ENCODE measurements at places on chromosomes 3 and 15.

DNA sequence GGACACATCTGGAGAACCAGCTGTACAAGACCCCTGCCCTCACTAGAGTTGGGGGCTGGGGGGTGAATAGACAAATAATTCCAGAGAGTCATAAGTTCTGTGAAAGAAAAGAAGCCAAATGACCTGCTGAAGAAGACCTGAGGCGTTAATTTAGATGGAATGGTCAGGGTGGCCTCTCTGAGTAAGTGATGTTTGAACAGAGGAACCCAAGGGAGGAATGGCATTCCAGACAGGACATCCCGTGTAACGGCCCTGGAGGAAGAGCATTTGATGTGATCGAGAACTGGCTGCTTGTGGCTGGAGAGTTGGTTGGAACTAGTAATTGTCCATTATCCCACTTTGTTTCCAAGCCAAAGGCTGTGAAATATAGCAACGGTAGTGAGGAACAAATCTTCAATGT lies 1.7 kb downstream of the NR2C2 start:
- DNase-seq = no peak

- DNase-seq = peak; percentile 67
Observed at GRCh38 chr3:33372218-33373081, 67.8 kb downstream of the UBP1 start.

GRCh38 chr3:151410891-151411559 lies 26.5 kb upstream of the P2RY12 start:
- no peak for DNase-seq

DNA sequence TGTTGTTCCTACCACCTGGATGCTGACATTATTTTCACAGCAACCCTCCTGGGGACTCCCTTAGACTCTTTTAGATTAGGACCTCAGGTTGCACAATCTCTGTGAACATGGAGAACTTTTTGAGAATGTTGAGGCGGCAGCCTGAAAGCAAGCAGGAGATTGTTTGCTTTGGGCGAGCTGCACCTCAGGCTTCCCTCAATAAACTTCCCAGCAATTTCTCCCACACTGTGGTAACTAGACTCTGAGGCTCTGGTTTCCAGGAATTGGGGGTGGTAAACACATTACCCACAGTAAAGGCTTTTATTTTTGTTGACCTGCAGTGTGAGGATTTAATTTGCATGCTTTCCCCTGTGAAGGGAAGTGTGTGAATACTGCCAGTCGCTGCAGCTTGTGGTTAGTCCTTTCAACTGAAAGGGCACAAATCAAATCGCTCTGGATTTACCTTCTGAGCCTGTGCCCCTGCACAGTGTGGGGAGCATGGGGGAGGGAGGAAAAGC lies 35.2 kb upstream of the SIAH2 start:
- no peak for DNase-seq

DNA sequence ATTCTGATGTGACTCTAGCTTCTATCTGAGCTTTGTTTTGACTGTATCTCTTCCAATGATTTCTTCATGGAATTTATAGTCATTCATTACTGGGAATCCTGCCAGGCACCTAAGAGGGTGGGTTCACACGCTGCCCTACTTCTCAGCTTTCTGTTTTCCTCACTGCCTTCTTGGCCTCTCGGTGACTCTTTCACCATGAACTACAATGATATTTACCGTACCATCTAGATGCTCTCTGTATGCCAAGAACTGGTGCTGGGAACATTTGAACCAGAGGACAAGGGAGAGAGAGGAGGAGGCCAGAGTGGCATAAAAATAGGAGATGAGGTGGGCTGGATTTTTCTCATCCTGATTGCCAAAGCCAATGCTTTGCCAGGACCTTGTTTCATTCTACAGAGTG lies 280.0 kb upstream of the P2RY1 start:
- DNase-seq = no peak

GRCh38 chr3:64422192-64422591 lies 196.9 kb upstream of the PRICKLE2 start:
- no peak for DNase-seq

DNA sequence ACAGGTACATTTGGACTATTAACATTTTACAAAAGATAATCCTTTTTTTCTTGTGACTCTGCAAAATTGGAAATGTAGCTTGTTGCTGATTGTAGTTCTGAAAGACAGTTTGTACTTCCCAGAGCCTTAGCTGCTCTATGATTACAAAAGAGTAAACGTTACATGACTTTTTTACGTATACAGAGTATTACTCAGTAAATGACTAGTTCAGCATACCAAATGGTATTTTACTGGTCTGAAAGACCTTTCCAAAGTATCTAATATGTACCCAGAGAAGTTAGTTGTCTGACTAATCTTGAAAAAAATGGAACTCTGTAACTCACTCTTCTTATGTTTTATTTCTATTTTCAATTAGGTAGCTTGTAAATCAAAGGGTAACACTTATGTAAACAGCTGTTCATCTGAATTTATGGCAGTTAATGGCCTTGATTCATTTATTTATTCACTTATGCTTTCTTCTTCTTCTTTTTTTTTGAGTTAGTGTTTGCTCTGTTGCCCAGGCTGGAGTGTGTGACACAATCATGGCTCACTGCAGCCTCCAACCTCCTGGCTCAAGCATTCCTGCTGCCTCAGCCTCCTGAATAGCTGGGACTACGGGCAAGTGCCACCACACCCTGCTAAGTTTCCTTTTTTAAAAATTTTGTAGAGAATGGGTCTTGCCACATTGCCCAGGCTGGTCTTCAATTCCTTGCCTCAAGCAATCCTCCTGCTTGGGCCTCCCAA lies 151.7 kb downstream of the C3orf38 start:
- DNase-seq = no peak

DNA sequence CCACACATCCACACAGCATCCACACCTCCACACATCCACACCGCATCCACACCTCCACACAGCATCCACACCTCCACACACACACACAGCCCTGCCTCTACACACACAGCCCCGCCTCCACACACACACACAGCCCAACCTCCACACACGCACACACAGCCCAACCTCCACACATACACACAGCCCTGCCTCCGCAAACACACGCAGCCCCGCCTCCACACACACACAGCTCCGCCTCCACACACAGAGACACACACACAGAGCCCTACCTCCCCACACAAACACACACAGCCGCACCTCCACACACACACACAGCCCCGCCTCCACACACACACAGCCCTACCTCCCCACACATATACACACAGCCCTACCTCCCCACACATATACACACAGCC lies 4.7 kb downstream of the MESP1 start:
- no peak for DNase-seq

DNA sequence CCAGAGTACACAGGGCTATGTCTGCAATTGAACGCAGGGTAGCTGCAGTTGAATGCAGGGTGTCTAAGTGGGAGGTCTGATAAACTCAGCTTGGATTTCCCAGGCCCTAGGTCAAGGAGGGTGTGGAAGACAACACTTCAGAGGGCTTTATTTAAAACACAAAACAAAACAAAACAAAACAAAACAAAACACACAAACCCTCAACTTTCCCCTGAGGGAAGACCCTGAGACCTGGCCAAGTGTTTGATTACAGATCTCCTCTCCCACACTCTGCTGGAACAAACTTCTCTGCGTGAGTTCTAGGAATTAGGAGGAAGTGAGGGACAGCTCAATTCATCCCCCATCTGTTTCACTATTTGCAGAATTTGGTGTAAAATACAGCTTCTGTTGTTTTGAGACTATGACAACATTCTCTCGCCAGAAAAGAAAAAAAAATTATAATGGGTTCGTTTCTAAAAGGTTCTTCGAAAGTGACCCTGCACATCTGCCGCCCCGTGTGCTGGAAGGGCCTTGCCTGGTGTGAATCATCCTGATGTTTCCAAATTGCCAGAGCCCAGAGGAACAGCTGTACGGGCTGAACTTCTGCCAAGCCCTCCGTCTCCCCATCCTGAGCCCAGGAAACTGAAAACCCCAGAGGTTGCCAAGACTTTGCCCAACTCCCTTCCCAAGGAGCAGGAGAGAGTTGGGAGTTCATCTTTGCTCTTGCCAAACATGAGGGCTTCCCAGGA lies 73.3 kb upstream of the RAD18 start:
- no peak for DNase-seq

DNA sequence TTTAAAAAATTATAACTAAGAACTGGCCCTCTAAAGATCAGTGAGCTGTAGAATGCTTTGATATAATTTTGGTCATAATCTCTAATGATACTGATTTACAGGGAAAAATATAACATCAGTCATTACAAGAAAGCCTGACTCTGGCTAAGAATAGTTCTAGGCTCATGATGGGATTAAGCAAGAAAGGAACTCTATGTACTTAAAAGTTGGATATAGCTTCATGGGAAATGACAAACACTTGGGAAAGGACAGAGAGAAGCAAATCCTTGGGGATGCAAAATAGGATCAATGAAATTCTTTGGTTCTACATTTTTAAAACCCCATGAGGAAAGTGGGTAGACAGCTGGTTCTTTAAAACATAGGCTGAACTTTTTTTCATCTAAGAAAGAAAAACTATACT lies 472.7 kb upstream of the NR2F2 start:
- no peak for DNase-seq

GRCh38 chr15:77569729-77570125 lies 63.0 kb downstream of the LINGO1 start:
- DNase-seq = no peak

DNA sequence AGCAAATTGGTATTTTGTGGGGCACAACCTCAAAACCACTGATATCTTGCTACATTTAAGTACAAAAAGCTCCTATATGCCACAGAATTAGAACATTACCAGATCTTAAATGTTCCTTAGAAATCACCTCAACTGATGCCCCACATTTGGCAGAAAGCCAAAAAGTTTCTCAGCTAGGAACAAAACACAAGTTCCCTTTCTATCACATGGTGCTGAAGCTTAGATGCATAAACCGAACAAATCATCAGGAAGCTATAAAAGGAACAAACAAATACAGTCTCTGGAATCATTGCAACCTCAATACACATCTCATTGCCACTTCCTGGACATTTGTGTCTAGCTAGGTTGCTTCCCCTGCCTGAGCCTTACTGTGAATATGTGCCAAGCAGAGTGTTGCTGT lies 492.6 kb downstream of the LPP start:
- DNase-seq = no peak

GRCh38 chr15:77163781-77164384 lies 93.0 kb upstream of the TSPAN3 start:
- DNase-seq = no peak

DNA sequence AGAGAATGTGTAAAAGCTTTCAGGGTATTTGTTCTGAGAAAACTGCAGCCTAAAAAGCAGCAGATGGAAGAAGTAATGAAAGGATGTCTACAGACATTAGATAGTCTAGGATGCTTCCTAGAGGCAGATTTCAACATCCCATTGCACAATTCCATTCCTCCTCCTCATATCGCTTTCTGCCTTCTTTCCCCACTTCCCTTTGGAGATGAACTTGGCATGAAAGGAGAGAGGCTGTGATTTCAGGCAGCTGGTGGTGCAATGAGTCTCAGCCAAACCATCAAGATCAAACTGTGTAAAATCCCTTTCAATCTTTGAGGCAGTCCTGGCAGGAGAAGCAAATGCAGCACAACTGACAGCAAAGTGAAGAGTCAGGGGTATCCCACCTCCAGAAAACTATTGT lies 438.7 kb upstream of the KCNMB2 start:
- no peak for DNase-seq

DNA sequence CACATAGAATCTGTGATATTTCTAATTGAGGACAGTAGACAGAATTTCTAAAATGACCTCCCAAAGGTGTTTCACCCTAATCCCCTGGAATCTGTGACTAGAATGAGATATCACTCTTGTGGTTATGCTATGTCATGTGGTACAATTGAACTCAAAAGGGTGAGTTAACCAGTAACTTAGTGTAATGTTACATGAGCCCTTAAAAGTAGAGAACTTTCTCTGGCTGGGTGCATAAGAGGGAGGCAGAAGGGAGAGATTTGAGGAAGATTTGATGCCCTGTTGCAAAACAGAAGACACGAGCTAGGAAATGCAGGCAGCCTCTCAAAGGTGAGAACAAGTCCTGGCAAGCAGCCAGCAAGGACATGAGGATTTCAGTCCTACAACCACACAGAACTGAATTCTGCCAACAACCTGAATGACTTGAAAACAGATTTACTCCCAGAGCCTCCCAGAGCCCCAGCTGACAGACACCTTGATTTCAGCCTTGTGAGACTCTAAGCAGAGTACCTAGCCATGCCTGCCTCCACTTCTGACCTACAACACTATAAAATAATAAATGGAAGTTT lies 160.3 kb downstream of the MTHFS start:
- no peak for DNase-seq

DNA sequence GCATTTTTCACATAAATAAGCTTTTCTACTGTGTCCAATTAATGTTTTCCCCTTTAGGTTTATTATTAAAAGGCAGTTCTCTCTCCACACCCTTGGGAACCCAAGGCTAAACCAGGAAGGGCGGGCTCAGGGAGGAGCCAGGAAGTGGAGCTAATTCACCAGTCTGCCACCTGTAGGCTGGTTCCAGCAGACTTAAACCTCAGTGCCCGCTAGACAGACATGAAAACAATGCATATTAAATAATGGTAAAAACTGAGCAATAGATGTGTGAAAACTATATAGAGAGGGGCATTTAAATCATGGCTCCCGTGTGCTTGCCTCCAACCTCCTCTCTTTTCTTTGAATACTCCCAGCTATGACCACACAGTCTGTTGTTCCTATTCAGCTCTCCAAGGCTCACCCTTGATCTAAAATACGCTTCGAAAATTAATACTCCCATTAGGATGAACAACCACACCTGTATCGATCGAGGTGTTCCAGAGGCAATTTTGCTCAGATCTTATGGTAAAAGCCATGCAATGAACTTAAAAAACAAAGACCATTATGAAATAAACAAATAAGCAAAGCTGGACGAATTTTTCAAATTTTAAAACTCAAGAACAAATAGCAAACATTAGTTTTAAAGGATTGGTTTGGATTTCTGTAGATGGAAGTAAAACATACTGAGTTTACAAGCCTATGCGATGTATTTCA lies 253.3 kb downstream of the TJP1 start:
- no peak for DNase-seq

DNA sequence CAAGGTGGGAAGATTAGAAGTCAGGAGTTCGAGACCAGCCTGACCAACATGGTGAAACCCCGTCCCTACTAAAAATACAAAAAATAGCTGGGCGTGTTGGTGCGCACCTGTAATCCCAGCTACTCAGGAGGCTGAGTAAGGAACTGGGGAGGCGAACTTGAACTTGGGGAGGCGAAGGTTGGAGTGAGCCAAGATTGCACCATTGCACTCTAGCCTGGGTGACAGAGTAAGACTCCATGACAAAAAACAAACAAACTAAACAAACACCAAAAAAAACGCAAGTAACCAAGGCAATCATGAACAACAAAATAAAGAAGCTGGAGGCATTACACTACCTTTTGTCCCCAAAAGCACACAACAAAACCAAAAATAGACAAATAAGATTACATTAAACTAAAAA lies 547.3 kb upstream of the GBE1 start:
- DNase-seq = no peak

- DNase-seq = no peak
Observed at GRCh38 chr3:95738045-95738444, 1076.3 kb upstream of the EPHA6 start.

DNA sequence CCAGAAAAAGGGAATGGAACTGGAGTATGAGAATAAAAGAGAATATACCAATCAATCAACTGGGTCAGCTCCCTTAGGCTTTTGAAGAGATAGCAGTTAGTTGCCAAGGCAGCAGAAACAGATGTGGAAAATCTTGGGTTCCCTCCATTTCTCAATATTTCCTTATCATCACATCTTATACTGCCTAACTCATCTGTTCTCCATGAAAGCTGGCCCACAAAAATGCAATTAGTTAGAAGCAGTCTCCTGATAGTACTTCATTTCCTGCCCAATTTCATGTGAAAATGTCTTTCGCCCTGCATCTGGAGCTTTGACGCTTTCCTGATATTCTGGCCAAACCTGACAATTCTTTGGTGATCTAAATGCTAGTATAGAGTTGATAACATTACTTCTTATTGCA lies 30.1 kb upstream of the SPTSSB start:
- no peak for DNase-seq

GRCh38 chr3:197791892-197792647 lies 1.0 kb downstream of the LRCH3 start:
- no peak for DNase-seq

Data from HAP-1 (cell line).